ENCODE measurements at places on chromosomes 2 and 18.

GRCh38 chr18:33751613-33752221 is 173.7 kb downstream of the ASXL3 start:
- peak; percentile 41 for DNase-seq

GRCh38 chr2:241894681-241895426 is 25.3 kb downstream of the RTP5 start:
- no peak for DNase-seq

GRCh38 chr2:54569745-54570301 is 113.7 kb downstream of the SPTBN1 start:
- DNase-seq = peak; percentile 34

DNA sequence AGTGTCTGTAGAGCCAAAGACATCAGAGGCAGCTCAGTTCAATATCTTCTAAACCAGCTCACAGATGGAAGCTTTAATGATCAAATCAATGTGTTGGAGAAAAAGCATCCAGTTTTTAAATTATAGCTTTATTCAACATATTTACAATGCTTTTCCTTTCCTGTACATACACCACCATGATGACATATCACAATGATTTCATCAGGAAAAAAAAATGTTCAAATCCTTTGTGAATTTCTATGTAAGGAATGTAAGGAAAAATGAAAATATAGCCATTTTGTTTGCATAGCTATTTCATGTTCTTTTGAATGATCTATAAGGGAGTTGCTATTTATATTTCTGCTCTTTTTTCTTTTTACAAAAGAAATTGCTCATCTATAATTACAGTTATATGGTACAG is 134.7 kb upstream of the CDH20 start:
- no peak for DNase-seq

GRCh38 chr18:40094441-40094840 is 1860.6 kb upstream of the PIK3C3 start:
- no peak for DNase-seq

GRCh38 chr2:124999906-125000305 is 974.8 kb downstream of the CNTNAP5 start:
- DNase-seq = no peak

DNA sequence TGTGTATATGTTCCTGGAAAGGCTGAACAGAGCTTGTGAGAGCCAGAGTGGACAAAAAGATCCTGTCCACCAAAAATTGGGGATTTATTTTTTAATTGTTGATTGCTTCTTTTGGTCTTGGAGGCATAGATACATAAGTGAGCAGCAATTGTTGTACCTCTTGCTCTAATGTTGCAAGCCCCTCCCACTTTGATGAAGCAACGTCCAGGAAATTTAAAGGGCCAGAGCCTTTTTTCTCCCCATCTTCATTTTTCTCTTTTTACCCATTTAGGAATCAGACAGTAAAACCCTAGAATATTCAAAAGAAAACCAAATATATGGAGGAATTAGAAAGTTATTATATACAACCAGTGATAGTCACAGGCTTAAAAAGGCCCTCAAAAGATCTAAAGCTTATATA is 871.8 kb upstream of the NRXN1 start:
- DNase-seq = no peak

GRCh38 chr2:36277146-36277808 is 78.3 kb upstream of the CRIM1 start:
- no peak for DNase-seq

- peak; percentile 45 for DNase-seq
Measured at GRCh38 chr18:78169174-78169864, 810.3 kb upstream of the SALL3 start.

DNA sequence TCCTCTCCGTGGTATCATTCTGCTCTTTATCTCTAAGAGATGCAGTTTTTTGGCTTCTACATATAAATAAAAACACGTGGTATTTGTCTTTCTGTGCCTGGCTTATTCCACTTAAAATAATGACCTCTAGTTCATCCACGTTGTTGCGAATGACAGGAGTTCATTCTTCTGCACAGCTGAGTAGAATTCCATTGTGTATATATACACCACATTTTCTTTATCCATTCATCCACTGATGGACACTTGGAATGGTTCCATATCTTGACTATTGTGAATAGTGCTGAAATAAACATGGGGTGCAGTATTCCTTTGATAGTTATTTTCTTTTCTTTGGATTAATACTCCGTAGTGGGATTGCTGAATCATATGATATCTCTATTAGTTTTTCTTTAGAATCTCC is 262.3 kb downstream of the SOX11 start:
- DNase-seq = no peak

- no peak for DNase-seq
Measured at GRCh38 chr2:201204655-201205514, 21.9 kb downstream of the CASP10 start.

DNA sequence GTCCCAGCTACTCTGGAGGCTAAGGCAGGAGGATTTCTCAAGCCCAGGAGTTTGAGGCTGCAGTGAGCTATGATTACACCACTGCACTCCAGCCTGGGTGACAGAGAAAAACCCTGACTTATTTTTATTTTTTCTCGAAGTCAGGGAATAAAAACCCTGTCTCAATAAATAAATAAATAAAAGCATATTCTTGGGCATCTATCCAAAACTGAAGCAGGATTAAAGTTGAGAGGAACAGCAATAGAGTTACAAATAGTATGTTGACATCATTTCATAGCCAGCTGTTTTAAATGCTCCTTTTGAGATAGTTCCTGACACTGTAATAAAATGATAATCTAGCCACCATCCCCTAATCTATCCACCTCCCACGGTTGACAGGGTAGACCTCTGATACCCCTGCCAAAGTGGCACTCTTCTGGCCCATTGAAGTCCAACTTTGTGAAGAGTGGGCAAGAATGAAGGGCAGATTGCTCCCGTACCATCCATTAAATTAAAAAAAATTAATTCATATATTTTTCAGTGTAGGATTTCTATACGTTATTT is 42.3 kb upstream of the LPIN2 start:
- no peak for DNase-seq

DNA sequence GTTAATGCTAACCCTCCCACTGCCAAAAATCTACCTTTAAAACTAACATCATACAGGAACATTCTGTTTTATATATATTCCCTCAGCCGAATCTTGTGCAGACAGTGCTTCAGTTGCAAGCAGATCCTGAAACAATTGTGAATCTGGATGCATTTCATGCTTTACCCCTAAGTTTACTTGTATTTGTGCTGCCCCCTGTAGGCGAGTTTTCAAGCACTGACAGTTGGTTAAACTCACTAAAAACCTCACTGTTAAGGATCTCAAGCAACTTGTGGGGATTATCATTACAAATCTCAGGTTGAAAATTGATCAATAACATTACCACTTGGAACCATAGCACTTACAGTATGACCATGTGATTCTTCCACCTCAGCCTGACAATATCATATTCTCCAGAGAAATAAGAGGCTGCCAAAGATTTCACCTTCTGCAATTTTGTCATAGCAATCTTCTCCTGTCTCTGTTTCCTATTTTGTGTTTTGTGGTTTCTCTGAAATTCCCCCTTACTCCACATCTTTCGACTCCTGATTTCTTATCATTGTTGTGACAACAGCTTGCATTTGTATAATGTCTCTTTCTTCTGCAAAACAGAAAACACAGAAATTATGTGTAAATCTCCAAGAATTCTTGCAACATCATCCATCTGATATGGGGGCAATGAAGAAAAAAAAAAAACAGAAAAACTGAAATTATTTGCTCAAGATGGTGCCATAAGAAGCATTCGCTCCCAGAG is 354.6 kb upstream of the SETBP1 start:
- peak; percentile 54 for DNase-seq

DNA sequence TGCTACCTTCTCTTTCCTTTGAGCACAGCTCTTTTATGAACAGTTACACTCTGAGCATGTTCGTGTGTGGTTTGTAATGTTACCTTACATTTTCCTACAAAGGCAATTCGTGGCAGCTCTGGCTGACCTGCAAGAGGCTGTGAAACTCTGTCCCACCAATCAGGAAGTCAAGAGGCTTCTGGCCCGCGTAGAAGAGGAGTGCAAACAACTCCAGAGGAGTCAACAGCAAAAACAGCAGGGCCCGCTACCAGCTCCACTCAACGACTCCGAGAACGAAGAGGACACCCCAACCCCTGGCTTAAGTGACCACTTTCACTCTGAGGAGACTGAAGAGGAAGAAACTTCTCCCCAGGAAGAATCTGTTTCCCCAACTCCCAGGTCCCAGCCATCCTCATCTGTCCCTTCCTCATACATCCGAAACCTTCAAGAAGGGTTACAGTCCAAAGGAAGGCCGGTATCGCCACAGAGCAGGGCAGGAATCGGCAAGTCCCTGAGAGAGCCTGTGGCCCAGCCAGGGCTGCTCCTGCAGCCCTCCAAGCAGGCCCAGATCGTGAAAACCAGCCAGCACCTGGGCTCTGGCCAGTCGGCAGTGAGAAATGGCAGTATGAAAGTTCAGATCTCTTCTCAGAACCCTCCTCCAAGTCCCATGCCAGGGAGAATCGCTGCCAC is 56.9 kb downstream of the WDSUB1 start:
- DNase-seq = no peak

- no peak for DNase-seq
Measured at GRCh38 chr2:16475586-16475985, 190.0 kb downstream of the CYRIA start.

- no peak for DNase-seq
Measured at GRCh38 chr2:56118474-56118873, 65.3 kb upstream of the CCDC85A start.

- no peak for DNase-seq
Measured at GRCh38 chr2:172251231-172251630, 148.5 kb upstream of the DLX2 start.

DNA sequence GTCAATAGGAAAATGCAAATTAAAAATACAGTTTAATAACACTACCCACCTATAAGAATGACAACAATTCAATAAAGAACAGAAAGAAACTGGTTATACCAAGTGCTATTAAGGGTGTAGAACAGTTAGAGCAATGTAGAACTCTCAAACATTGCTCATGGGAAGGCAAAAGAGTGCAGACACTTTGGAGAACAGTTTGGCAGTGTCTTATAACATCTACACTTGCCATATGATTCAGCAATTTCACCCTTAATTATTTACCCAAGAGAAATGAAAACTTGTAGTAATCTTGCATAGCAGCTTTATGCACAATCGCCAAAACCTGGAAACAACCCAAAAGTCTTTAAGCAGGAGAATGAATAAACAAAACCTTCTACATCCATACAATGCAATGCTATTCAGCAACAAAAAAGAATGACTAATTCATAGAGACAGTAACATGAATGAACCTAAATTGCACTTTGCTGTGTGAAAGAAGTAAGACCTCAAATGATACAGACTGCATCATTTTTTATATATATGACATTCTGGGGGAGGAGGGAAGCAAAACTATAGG is 455.2 kb downstream of the THSD7B start:
- no peak for DNase-seq

DNA sequence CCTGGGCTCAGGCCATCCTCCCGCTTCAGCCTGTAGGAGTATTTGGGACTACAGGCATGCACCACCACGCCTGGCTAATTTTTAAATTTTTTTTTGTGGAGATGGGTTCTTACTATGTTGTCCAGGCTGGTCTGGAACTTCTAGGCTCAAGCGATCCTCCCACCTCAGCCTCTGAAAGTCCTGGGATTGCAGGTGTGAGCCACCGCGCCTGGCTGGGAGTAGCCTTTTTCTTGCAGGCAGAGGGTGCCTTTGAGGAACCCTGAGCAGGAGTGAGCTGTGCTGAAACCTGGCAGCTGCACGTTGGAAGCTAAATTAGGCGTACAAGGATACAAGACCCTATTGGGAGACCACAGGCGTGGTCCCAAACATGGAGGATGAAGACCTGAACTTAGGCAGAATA is 8.0 kb downstream of the CTDSP1 start:
- no peak for DNase-seq

- no peak for DNase-seq
Measured at GRCh38 chr2:181876614-181877063, 14.9 kb upstream of the ITPRID2 start.

- no peak for DNase-seq
Measured at GRCh38 chr2:203463266-203463678, 71.8 kb downstream of the RAPH1 start.

DNA sequence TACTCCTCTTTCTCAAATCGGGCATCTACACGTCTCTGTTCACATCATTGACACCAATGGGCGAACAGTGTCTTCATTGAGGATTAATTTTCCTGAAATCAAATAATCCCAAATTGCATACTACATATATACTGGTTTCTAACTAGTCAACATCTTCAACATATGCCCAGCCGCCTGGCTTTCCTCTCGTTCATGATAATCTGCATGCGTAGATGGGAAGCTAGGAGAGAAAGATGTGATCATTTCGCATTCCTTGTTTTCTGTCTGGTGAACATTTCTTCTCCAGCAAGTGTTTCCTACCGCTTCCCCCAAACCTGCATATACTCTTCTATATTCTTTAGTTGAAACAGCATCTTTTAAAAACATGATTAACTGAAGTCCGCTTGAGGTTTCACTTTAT is 7.4 kb downstream of the TWIST2 start:
- no peak for DNase-seq

- DNase-seq = no peak
Measured at GRCh38 chr2:213411582-213412289, 127.5 kb downstream of the SPAG16 start.

GRCh38 chr2:105763076-105763475 is 18.4 kb downstream of the NCK2 start:
- DNase-seq = no peak

DNA sequence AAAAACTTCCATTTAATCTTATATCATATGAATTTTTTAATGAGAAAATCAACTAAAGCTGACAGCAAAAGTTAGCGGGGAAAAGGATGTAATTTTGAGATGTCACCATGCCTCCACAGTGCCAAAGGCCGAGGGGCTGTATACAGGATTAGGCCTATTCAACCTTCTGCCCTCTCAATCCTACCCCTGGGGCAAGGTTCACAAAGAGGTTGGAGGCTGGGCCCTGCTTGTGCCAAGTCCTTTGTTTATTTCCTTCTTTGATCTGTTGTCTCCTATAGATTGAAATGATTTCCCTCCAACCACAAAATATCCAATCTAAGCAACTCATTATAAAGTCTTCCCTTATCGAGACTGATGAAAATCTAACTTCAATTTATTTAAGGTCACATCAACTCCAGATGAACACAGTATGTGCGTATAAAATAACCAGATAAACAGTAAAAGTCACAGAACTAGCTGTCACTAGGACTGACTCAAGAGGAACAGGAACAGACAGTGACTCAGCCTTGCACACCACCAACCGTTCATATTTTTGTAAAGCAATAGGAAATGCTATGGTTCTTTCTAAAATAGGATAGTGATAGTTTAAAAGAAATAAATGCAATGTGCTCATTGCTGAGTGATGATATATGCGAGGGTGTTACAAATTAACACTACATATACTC is 95.8 kb downstream of the SLC25A12 start:
- DNase-seq = peak; percentile 39

GRCh38 chr2:168538534-168538933 is 82.5 kb downstream of the CERS6 start:
- DNase-seq = no peak

DNA sequence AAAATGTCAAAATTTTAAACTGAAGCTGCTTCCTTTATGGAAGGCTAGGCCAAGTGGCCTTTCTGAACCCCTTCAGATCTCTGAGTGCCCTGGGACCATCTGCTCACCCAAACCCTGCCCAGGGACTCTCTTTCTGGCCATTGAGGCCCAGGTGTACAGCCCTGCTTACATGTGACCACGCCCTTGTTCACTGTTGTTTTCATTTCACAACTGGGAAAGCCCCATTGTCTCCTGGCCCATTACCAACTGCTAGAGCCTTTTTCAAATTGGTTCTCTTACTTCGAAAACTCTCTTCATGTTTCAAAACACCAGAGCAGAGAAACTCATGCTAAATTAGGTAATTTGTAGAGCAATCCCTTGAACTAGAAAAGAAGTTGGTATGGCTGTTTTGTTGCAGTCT is 219.5 kb upstream of the TANK start:
- no peak for DNase-seq
